ENCODE measurements at places on chromosomes 12 and 14.

- DNase-seq, result no peak
Measured at GRCh38 chr14:69002069-69002468, 23.0 kb upstream of the ACTN1 start.

GRCh38 chr14:104143521-104144452 lies 5.4 kb downstream of the KIF26A start:
- no peak for DNase-seq

- DNase-seq, result no peak
Measured at GRCh38 chr14:92887157-92887556, 35.8 kb upstream of the CHGA start.

DNA sequence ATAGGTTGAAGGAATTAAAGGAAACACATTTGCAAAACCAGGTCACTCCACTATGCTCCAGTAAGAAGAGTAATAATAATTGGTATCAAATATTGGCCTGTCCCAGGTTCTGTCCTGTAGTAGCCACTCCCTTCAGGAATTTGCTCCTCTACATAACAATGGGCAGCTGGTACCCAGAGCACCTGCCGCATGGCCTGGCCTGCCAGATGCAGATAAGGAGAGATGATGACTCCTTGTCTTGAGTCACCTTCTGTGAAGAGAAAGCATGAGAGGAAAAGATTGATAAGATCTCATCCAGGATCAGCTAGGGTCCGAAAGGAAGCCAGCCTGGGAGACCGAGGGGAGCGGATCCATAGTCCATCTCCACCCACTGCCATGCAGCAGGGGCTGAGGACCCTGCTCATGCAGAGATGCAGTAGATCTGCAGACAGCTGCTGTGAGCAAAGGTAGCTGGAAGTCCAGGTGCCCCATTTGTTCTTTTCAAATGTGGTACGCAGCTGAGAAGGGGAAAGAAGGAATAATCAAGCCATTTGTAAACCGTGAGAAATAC lies 24.3 kb downstream of the VCPKMT start:
- DNase-seq, result no peak

GRCh38 chr12:108967869-108968540 lies 52.9 kb downstream of the SVOP start:
- DNase-seq, result no peak

DNA sequence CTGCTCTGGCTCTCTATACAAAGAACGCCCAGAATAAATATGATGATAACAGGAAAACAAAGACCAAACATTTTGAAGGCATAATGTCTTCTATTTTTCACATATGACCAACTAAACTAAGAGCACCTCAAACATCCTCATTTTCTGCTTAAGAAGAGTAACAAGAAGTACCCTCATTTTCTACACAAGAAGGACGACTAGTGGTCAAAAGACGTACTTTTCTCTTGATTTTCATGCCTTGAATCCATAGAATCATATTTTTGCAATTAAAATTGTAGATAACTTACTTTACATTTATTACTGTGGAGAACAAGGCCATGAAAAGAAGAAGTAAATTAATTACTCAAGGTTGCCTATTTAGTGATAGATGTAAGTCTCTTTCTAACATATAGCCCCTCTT lies 358.6 kb downstream of the DUSP6 start:
- no peak for DNase-seq

DNA sequence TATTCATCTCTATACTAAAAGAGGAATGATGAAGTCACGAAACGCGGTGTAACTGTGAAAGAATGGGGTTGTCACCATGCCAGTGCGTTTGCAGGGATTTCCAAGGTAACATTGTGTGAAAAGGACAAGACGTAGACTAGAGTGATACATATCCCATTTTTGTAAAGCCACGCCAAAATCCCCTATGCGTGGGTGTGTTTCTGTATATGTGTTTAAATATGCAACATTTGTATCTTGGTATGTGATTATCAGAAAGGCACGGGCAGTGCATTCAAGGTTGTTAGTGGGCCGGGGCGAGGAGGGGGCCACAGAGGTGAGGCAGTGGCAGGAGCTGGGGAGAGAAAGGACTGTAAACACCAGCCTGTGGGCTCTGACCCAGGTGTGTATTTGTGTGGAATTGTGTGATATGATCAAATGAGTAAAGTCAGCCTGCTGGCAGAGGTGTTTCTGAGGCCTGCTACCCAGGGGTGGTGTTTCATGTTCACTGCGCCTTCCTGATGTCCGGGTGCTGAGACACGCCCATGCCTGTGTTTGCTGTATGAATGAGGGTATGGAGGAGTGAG lies 137.8 kb downstream of the ADGRD1 start:
- DNase-seq, result no peak

DNA sequence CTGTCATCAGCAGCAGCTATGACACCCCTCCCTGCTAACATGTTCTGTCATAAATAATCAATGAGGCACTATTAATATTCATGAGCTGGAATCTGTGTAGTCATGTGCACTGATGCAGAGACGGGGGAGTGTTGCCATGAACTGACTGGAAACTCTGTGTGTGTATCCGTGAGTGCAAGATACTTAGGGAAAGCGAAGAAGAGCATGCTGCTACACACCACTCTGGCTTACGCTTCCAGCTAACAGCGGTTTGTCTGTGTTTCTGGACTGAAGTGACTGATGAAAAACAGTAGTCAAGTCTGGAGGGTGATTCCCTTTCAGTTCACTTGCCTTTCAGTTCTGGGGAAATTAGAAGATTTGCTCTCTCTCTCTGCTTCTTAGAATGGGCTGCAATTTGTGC lies 249.4 kb downstream of the PDZRN4 start:
- DNase-seq, result no peak

DNA sequence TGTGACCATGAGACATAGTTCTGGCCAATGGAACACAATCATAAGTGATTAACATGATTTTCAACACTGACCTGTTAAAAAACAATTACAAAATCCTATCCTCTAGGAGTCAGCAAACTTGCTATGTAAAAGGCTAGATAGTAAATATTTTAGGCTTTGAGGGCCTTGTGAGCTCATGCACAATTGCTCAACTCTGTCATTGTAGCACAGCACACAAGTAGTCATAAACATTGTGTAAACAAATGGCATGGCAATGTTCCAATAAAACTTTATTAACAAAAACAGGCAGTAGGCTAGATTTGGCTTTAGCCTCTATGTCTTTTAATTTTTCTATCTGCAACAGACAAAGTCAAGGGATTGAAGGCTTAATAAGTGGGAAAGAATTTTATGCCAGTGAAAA lies 350.7 kb downstream of the C12orf50 start:
- DNase-seq, result no peak

DNA sequence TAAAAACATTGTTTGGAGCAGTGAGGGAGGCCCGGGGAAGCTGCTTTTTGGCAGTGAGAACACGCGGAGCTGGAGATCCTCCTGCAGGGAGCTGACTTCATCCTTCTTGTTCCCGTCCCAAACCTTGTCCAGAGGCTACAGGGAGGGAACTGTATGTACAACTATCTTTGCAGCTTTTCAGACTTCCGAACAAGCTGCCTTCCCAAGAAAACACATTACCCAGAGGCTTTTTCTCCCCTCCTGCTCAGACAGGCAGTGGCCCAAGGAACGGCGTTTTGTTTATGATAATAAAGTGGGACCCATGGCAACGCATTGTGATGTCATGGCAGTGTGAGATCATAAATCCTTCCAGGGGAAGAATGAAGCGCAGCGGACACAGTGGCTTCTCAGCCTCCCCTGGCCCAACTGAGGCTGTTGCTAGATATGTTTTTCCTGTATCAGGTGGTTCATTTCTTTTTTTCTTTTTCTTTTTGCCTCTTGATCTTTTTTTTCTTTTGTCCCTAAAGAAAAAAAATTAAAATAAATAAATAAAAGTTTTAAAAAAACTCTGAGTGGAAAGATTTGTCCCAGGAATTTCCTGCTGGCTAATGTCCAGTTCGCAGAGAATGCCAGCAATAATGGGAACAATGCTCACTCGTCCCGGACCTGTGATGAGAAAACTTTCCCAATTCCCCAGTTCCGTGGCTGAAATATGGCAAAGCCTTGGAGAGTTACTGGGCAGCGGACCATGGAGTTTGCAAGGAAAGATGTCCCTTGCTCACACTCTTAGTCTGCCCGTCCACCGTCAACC lies 103.4 kb upstream of the MAP1LC3B2 start:
- no peak for DNase-seq

DNA sequence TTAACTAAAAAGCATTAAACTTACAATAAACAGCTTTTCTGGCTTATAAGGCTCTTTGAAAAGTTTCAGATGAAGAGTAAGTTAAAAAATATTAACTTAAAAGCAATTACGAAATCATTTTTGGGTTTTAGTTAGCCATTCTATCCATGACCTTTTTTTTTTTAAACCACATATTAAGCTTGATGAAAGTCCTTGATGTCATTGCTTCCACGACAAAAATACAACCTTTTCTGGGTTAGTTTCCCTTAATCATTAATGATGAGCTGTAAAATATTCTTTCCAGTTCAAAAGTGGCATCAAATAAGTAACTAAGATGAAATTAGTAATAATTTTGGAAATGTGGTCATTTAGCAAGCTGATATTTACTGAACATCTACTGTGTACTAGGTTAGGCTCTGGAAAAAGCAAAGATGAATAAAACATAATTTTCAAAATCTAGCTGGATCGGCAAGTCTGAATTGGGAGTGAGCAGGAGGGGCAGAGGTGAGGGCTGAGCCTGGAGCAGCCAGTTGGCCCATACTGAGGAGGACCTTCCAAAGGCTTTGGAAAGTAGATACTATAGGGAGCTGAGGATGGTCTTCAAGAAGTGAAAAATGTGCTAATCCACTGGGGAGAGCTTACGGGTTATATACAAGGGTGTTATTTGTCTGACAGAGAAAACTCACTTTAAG lies 345.2 kb downstream of the ZFP36L1 start:
- no peak for DNase-seq

GRCh38 chr12:26280869-26281268 lies 85.5 kb downstream of the SSPN start:
- DNase-seq, result no peak

GRCh38 chr12:19819231-19819630 lies 379.9 kb downstream of the AEBP2 start:
- DNase-seq, result no peak

- no peak for DNase-seq
Measured at GRCh38 chr14:84874436-84874835, 655.5 kb upstream of the FLRT2 start.

All from stimulated activated CD4-positive, alpha-beta T cell treated with anti-CD3 and anti-CD28 coated beads, Interleukin-12 subunit alpha, Interleukin-12 subunit beta, amount 100 ng/mL, for 24 hours (primary cell).